ENCODE measurements at places on chromosomes 1 and 21. TPM values are rescaled to one million over a fixed set of nuclear protein-coding genes. Genes with fewer than 3 reads are reported as not detected.

The EDARADD gene
- total RNA-seq = 0.32 TPM

The TNFRSF25 gene
- total RNA-seq = 9.2 TPM

The LHX8 gene
- not detected for total RNA-seq

The SCAF4 gene
- total RNA-seq = 26.4 TPM

The HFM1 gene
- total RNA-seq = 2.1 TPM

The WNT3A gene
- not detected for total RNA-seq

The KLF17 gene
- total RNA-seq = 0.32 TPM

The EXO5 gene
- total RNA-seq = 6.1 TPM

The NES gene
- 100.0 TPM for total RNA-seq

The C1orf21 gene
- 64.5 TPM for total RNA-seq

The CD5L gene
- total RNA-seq = 0.37 TPM

The GALNT2 gene
- 72.6 TPM for total RNA-seq

The CACNA1S gene
- 0.05 TPM for total RNA-seq

The CADM3 gene
- total RNA-seq = 45.0 TPM

The CLCNKB gene
- total RNA-seq = 0.88 TPM

DNA sequence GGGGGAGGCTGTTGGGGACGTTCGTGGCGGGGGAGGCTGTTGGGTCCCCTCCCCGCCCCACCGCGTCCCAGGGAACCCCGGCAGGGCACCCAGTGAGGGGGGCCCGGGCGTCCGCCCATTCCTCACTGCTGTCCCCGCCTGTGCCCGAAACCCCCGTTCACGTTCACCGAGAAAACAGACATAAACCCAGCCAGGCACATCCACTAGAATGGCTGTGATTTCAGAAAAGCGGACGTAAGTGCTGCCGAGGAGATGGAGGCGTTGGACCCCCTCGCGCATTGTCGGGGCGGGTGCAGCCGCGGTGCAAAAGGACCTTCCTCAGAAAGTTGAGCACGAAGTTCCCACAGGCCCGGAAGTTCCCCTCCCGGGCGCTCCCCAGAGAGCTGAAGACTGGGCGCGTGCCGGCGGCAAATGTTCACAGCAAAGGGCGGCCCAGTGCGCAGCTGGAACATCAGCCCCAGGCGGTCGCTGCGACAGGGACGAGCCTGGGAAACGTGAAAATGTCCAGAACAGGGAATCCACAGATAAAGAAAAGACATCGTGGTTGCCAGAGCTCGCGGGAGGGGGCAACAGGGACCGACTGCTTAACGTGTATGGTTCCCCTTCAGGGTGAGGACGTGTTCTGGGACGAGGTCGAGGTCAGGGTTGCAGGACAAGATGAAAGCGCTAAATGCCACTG, 18.5 kb upstream of the SAMD11 start:
- DNase-seq = peak; percentile 90

DNA sequence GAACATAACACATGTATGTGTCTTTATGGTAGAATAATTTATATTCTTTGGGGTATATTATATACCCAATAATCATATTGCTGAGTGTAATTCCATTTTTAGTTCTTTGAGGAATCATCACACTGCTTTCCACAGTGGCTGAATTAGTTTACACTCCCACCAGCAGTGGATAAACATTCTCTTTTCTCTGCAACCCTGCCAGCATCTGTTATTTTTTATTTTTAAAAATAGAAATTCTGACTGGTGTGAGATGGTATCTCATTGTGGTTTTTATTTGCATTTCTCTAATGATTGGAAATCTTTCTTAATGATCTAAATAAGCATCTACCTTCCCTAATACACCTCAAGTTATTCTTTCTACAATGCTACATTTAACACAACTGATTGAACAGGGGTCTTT, 346.2 kb upstream of the LYPLAL1 start:
- no peak for DNase-seq

DNA sequence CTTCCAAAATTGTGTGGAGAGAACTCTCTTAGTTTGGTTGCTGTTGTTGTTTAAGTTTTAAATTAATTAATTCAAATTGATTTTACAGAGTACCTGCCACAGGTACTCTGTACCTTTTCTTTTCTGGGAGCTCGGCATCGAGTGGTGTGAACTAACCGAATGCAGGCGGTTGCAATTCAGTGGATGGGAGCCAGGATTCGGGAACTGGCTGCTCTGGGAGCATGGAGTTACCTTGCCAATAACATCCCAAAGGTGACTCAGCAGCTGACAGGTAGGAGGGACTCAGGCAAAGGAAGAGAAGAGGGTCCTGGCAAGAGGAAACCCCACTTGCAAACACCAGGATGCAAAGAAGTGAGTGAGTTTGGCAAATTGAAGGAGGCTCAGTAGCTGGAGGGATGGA, 24.7 kb upstream of the KANK4 start:
- DNase-seq = peak; percentile 11

DNA sequence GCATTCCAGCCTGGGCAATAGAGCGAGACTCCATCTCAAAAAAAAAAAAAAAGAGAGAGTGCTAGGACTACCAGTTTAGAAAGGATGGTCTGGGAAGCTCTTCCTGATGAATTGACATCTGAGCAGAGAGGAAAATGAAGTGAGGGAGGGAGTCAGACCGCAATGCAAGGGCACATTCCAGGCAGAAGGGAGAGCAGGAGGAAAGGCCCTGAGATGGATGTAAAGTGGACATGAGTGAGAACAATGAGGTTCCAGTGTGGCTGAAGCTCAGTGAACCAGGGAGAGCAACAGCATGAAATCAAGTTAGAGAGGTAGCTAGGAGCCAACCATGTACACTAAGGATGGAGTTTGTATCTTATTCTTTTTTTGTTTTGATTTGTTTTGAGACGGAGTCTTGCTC, 55.9 kb upstream of the SPOCD1 start:
- DNase-seq = no peak

DNA sequence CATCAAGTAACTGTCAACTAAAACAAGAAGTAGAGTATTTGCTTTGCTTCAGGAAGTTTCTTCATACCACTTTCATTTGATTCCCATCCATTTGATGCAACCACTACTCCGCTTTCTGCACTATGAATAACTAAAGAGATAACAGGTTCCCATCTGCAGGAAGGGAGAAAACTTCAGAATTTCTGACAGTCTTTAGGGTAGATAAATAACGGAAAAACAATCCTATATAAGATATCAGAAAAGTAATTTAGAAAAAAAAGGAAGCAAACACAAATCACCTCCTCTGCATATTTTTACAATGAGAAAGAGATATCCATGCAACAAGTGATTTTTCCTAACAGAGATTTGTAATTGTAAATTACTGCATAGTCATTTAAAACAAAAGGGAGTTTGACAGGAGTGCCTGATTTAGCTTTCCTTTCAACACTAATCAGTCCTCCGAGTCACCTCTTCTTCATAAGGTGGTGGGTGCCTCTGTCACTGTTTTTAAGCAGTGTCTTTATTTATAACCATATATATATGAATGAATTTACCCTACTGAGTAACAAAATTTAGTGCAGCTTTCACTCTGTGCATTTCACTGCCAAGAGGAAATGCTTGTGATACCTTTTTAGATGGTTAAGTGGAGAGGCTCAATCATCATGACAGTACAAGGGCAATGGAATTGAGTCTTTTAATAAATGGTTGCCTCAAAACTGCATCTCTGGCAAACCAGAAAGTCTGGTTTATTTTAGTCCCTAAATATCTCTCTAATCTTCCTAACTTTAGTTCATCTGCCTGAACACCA, 1920.4 kb downstream of the MRPL39 start:
- DNase-seq = no peak

- no peak for DNase-seq
Measured at GRCh38 chr1:162908780-162909179, 47.8 kb upstream of the CCDC190 start.

GRCh38 chr1:44740179-44740617, 561 bp downstream of the KIF2C start:
- no peak for DNase-seq

DNA sequence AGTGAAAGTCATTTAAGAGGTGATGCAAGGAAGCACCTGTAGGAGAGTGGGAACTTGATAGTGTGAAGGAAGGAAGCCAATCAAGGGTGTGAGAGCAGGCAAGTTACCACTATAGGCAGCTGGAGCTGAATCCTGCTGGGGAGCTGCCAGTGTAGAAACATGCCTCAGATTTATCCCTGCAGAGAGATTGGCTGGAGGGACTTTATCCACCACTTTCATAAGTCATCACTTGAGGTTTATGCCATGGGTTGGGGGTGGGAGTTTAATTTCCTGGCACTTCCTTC, 443.6 kb downstream of the PLPP3 start:
- no peak for DNase-seq

DNA sequence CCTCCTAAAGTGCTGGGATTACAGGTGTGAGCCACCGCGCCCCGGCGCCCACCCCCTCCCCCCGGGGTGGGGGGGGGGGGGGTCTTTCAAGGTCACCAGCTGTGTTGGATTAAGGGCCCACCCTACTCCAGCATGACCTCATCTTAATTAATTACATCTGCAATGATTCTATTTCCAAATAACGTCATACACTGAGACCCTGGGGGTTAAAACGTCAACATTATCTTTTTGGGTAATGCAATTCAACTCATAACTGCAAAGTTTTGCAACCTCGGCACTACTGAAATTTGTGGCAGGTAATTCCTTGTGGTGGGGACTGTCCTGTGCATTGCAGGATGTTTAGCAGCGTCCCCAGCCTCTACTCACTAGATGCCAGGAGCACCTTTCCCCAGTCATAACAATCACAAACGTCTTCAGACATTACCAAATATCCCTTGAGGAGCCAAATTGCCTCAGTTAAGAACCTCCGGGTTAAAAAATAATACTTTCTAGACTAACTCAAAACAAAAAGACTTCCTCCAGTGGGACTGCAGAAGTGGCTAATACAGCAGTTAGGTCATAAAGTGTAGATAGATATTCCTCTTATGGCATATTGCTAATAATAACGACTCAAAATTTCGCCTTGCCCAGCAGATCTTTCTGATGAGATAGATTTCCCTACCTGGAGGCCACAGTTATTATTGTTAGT, 233.0 kb upstream of the KAZN start:
- no peak for DNase-seq

GRCh38 chr1:92538048-92538412, 51.3 kb upstream of the GFI1 start:
- no peak for DNase-seq

- no peak for DNase-seq
Measured at GRCh38 chr1:156151093-156151688, 2.2 kb upstream of the SEMA4A start.

GRCh38 chr1:109816175-109816811, 52.6 kb upstream of the EPS8L3 start:
- no peak for DNase-seq

- no peak for DNase-seq
Measured at GRCh38 chr1:88890791-88891317, 513 bp downstream of the GTF2B start.

GRCh38 chr1:208043691-208044181, 132.8 kb upstream of the CD34 start:
- peak; percentile 62 for DNase-seq
